ENCODE measurements at places on chromosomes 3 and 15.

DNA sequence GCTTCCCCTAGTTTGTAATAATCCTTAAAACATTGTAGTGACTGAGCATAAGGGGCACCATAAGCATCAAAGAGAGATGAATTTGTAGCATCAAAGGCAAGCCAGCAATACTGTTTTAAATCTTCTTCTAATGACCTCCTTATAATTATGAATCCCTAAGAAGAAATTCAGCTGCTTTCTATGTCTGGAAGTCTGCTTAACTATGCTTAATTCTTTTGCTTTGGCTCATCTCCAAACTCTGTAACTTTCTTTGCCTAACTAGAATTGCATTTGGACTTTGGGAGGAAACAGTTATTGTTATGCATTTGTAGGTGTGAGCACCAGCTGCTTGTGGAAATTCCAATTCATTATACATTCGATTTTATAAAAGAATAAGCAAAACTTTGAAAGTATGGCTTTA is 117.7 kb upstream of the SPATA16 start:
- DNase-seq = no peak

DNA sequence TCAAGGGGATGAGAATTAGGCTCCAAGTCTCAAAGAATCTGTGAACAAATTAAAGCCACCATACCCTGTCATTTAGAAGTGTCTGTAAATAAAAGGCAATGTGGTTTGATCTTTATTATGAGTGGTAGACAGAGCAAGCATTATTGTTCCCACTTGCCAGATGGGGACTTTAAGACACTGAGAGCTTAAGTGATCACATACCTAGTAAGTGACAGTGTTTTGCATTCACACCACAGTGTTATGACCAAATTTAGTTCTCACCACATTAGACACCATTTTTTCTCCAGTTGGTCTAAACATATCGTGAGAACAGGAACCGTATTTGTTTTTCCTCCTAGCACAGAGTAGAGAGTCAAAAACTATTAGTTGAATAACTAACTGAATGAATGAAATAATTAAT is 13.2 kb upstream of the ZBED2 start:
- no peak for DNase-seq

DNA sequence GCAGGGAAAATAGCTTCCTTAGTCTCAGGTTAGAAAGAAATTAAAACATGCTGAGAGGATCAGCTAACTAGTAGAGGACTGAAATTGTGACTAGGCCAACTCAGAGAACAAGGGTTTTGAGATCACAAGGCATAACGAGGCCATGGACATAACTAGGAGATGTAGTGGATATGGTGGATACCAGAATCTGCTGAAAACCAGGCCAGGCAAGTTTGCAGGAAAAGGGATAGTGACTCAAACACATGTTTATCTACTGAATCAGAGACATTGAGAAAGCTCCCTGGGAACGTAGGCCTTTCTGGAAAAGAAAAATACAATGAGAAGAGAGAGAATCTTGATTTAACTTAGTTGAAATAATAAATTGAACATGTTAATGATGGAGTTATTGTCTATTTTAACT is 326.5 kb upstream of the GBE1 start:
- no peak for DNase-seq

GRCh38 chr3:156303001-156303707 is 182.8 kb downstream of the KCNAB1 start:
- no peak for DNase-seq

GRCh38 chr3:106397006-106397405 is 528.2 kb upstream of the CBLB start:
- DNase-seq = no peak

GRCh38 chr15:59993950-59994401 is 10.1 kb upstream of the FOXB1 start:
- no peak for DNase-seq

DNA sequence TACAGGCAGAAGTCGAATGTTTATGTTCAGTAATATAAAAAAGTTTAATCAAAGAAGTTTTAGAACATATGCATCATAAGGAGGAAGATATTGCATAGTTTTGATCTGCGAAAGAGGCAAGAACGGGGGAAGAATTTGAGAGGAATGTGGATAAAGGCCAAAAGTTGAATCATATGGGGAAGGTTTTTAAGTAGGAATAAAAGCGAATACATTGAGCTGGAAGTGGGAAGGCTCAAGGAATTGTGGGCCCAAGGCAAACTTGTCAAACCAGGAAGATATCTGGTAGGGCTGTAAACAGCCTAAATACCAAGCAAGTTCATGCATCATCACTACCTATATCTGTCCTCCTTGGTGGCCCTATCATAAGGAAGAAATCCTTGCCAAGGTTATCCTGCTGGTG is 186.9 kb downstream of the MAGI1 start:
- DNase-seq = no peak

DNA sequence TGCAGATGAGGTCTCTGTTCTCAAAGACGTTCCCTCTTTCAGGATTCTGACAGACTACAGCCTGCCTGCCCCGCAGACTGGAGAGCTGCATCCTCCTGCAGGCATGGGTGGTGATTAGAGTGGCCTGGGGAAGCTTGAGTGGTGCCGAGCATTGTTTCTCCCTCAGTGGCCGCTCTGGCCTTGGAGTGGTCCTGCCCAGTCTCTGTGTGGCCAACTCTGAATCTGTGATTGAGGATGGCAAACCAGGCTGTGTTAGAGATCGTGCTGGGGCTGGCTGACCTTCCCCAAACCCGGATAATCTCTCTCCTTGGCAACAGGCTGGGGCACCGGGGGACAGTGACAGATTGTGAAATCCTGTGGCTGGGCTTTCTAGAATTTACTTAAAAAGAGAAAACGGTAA is 11.0 kb upstream of the ADCY5 start:
- no peak for DNase-seq

- DNase-seq = peak; percentile 71
Observed at GRCh38 chr15:67164401-67164791, 90.1 kb downstream of the AAGAB start.

DNA sequence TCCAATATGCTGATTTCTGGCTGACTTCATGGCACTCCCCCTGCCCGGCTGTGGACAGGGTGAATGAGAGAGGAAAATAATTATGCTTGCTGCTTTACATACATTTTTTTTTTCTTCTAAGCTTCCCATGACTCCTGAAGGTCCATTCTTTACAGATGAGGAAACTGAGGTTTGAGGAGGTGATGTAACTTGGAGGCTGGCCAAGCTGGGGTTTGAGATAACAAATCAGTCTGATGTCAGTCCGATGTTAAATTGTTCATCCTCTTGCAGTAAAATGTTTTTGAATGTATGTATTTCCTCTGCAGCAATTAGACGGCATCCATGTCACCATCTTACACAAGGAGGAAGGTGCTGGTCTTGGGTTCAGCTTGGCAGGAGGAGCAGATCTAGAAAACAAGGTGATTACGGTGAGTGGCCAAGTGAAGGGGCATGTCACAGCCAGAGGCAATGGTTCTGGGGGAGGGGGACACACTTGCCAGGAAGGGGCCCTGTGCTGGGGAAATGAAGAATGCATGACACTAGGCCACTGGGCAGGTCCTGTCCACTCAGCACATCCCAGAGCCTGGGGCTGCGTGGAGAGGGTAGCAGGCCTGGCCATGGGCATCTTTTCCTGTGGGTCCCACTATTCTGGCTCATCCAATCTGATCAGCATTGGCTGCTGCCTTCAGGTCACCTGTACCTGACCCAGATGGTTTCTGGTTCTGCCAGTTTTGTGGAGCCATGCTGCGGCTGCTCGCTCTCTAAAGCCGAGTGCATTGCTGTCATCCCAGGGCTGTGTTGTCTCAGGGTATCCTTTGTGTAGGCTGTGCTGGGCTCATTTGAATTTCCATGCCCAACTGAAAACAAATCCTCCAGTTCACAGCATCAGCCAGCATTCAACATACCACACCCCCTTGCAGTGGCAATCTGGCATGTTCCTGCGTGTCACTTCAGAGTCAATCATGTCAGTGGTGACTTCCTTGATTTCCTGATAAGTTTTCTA is 20.4 kb downstream of the STARD5 start:
- DNase-seq = no peak

GRCh38 chr15:35439291-35439690 is 106.7 kb downstream of the DPH6 start:
- DNase-seq = no peak

GRCh38 chr3:44913868-44914468 is 39.6 kb downstream of the TGM4 start:
- peak; percentile 78 for DNase-seq

DNA sequence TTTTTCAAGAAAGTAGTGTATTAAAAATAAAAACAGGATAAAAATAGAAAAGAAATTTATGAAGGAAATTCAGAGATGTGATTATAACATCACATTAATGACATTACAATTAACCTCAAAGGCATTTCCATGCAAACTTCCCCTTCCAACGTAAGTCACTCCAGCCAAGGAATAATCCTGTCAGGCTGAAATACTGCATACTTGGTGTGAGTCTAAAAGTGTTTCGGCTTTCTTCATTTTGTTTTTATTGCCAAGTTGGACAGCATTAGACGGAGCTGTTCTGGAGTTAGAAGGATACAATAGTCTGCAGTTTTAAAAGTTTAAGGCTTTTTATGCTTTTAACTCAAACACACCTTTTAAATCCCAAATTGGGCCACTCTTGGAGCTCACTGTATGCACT is 435.0 kb downstream of the MECOM start:
- no peak for DNase-seq

GRCh38 chr3:36734742-36735141 is 29.6 kb downstream of the DCLK3 start:
- DNase-seq = no peak

- DNase-seq = no peak
Observed at GRCh38 chr3:188693435-188693834, 478.3 kb upstream of the TPRG1 start.

- no peak for DNase-seq
Observed at GRCh38 chr3:47854267-47854666, 51.3 kb downstream of the DHX30 start.

- DNase-seq = no peak
Observed at GRCh38 chr3:160330690-160331089, 68.3 kb downstream of the IFT80 start.

GRCh38 chr15:95615436-95615835 is 715.1 kb upstream of the NR2F2 start:
- no peak for DNase-seq

GRCh38 chr15:41790756-41791546 is 16.7 kb downstream of the MAPKBP1 start:
- no peak for DNase-seq

GRCh38 chr15:46892621-46893160 is 824.6 kb upstream of the SEMA6D start:
- DNase-seq = no peak

DNA sequence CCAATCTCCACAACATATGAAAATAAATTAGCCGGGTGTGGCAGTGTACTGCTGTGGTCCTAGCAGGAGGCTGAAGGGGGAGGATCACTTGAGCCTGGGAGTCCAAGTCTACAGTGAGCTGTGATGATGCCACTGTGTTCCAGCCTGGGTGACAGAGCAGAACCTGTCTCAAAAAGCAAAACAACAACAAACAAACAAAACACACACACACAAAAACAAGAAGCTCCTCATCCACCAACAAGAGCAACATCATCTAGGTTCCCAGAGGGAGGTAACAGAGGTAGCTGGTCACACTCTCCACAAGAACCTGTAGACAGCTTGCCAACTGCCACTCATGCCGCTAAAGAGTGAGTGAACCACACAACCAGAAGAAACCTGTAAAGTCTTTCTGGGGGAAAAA is 34.8 kb downstream of the PTPN9 start:
- no peak for DNase-seq

- DNase-seq = no peak
Observed at GRCh38 chr3:10748040-10748439, 68.0 kb upstream of the SLC6A11 start.

DNA sequence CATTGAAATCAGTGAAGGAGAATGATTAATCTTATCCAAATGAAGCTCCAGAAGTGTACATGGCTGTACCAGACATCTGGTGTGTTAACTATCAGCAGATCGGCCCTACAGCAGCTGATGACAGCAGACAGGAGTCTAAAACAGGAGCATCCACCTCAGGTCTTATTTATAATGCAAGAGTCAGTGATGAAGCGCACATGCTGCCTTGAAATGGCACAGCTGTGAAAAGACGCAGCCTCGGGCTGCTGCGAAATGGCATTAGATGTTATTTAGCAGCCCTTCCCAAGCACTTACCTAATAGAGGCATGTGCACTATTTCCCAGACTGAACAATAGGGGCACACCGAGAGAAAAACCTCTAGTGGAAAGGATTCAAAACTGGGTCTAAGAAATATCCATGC is 472.3 kb upstream of the CBLB start:
- DNase-seq = no peak

GRCh38 chr3:189027626-189028155 is 144.1 kb upstream of the TPRG1 start:
- no peak for DNase-seq

- no peak for DNase-seq
Observed at GRCh38 chr3:59994732-59995304, 945.0 kb upstream of the CFAP20DC start.

DNA sequence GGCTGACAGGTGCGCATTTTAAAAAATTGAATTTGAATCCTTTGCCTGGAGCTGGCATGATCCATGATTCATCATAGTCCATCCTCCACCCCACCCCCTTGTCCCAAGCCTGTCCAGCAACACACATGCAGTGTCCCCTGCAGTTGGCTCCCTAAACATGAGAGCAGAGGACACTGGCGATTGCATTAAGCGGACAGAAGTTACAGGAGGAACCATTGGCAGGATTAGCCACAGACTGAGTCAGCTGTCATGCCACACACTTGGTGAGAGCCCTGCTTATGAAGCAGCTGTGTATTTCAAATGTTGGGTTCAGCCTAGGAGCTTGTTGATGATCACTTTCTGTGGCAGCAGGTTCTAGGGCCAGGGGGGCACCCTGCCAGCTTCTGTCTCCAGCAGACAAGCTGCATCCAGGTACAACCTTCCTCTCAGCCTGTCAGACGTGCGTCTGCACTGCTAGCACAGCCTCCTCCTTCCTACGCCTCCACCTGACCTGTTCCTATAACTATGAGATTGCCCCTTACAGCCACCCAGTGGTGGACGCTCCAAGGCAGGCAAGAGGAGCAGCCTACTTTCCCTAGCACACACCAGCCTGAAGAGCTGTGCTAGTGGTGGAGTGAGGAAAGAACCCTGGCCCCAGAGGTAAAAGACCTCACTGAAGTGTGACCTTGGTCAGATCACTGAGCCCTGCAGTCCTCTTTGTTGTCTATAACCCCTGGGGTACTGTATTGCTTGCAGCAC is 121.9 kb downstream of the SLCO3A1 start:
- DNase-seq = no peak

DNA sequence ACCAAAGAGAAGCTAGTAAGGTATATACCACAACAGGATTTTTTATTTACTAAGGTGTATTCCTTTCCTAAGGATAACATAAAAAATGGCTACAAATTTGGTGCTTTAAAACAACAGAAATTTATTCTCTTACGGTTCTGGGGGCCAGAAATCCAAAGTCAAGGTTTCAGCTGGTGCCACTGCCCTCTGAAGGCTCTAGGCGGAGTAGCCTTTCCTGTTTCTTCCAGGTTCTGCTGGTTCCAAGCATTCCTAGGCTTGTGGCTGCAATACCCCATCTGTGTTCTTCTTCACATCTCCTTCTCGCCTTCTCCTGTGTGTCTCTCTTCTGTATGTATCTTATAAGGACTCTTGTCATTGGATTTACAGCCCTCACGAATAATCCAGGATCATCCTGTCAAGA is 549.9 kb downstream of the GRM7 start:
- no peak for DNase-seq
